ENCODE measurements at places on chromosomes 11 and 22.
A peak's percentile ranks its signal among the peaks of the same experiment; 100 is the strongest.

DNA sequence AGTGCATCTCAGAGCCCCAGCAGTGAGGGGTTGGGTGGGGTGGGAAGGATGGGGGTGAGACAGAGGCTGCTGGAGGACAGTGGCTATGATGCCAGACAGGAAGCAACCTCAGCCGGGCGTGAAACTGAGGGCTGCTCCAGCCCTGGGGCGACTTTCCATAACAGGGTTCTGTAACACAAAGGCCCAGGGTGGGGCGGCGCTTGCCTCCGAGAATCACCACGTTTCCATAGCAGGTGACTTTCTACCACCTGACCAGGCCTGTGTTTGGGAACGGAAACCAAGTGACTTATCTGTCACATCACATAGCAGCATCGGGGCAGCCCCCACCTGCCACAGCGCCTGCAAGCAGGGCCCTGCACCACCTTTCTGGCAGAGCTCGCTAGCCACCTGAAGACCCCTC, 85.8 kb downstream of the TRMU start:
- DNase-seq = no peak

GRCh38 chr11:36507824-36508489, 2.1 kb downstream of the TRAF6 start:
- peak; percentile 21 for DNase-seq

DNA sequence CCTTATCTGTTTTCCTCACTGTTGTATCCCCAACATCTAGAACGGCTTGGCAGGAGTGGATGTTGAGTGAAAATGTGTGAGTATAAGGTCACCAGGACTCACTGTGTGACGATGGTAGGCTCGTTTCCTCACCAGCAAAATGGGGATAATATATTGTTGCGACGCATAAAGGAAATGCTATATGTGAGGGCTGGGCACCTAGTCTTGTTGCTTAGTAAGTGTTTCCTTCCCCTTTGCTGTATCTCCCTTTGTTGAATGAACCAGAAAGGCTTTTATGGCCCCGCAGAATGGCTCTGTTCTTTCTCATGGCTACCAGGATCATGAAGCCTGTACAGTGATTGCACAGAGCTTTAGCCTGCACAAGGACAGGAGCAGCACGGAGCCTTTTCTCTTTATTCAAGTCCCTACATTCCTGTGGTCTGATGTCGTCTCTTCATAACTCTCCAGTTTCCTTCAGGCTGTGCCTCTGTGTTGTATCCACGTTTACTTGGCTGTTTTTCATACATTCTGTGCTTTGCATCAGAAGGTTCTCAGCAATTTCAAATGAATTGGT, 5.4 kb downstream of the TNRC6B start:
- peak; percentile 69 for DNase-seq

DNA sequence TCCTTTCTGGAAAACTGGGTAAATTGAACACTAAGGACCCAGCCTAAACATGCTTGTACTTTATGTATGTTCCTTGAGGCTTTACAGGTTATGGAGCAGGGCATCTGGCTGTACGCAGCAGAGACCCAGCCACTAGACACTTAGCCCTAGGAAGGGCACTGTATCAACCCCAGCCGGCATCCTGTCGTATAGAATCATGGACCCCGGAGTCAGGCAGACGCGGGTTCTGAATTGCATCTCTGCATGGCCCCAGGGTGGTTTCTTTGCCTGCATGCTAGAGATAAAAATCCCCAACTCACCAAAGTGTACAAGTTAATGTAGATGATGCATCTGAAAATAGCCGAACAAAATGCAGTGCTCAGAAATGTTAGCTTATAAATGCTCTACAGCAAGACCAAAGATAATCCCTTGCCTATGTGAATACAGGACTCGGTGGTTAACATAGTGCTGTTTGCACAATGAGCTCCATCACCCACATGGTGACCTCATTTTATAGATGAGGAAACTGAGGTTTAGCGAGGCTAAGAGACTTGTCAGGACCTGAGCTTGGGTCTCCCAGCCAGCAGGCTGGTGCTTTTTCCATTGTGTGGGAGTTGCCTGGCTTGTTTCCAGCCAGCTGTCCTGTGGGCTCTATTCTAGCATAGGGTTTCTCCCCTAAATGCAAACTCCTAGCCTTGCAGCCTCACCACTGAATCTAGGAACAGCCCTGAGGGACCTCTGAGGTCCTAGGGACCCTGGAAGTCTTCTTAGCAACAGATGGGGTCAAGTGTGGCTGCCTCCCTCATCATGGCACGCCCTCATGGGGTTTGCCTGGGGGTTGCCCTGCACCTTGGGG, 7.3 kb downstream of the CD6 start:
- peak; percentile 86 for DNase-seq

- peak; percentile 62 for DNase-seq
Measured at GRCh38 chr11:33438301-33438700, 181.1 kb downstream of the HIPK3 start.

DNA sequence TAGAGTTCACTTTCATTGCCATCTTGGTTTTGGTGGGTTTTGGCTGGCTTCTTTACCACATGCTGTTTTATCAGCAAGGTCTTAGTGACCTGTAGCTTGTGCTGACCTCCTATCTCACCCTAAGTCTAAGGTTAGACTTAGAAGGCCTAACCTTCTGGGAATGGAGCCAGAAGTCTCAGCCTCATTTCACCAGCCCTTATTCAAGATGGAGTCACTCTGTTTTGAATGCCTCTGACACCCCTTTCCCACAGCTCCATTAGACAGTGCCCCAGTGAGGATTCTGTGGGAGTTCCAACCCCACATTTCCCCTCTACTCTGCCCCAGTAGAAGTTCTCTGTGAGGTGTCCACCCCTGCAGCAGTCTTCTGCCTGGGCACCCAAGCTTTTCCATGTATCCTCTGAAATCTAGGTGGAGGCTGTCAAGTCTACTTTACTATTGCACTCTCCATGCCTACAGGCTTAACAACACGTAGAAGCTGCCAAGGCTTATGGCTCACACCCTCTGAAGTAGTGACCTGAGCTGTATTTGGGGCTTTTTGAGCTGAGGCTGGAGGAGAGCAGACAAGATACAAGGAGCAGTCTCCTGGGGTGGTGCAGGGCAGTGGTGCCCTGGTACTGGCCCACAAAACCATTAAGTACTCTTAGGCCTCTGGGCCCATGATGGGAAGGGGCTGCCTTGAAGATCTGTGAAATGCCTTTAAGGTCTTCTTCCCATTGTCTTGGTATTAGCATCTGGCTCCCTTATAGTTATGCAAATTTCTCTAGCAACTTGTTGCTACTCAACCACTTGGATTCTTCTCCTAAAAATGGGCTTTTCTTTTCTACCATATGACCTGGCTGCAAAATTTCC, 65.9 kb upstream of the SC5D start:
- DNase-seq = no peak

GRCh38 chr22:19473578-19473977, 5.4 kb downstream of the UFD1 start:
- DNase-seq = peak; percentile 81

DNA sequence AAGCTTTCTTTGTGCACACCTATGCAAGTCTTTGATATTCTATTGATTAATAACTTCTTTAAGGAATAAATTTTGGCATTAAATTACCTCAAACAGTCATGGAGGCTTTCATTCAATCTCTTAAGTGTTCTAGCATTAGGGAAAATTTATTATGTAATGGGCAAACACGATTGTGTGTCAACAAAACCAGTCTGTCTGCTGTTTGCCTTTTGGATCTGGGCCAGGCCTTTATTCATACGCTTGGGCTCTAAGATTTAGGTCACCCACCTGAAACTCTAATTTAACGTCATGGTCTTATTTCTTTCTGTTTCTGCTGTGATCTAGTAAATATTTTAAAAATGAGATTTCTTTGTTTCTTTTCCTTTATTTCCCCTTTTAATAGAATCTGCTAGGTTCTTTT, 1270.6 kb downstream of the LRRC4C start:
- DNase-seq = no peak

DNA sequence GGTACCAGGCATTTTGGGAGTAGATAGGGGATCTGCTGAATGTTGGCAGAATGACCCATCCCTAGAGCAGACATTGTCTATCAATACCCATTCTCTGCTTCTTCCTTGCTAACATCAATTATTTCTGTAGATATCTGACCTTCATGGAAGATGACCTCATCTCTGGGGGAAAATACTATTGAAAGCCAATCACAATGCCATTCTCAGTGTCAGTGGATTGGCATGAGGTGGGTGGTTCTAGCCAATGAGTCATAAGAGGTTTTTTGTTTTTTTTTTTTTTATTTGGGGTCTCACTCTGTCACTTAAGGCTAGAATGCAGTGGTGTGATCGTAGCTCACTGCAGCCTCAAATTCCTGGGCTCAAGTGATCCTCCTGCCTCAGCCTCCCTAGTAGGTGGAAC, 42.5 kb downstream of the SNX19 start:
- DNase-seq = peak; percentile 40

- no peak for DNase-seq
Measured at GRCh38 chr22:42132457-42132856, 1.8 kb upstream of the CYP2D6 start.

- peak; percentile 47 for DNase-seq
Measured at GRCh38 chr11:33307984-33308383, 50.8 kb downstream of the HIPK3 start.

DNA sequence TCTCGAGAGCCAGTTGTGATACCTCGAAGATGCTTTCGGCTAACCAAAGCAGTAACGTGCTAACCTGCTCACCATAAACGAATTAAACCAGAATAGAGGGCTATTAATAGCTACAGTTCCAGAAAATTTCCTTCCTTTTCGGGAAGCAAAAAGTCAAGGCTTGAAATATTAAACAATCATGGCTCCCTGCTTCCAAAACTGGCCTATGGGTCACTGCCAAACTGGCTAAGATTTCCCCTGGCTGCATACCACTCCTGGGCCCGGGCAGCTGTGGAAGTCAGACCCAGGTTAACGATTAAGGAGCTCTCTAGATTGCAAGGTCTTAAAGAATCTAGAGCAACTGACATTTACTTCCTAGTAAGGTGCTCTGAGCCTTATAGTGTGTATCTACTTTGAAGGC, 1.7 kb downstream of the AMOTL1 start:
- DNase-seq = peak; percentile 47
